ENCODE measurements at places on chromosomes 13 and 19. TPM values are rescaled to one million over a fixed set of nuclear protein-coding genes. Genes with fewer than 3 reads are reported as not detected.

MBD3L3 gene
- total RNA-seq, result not detected

TMEM145 gene
- total RNA-seq, result not detected

ZNF136 gene
- total RNA-seq, result 10.3 TPM

MEF2B gene
- not detected for total RNA-seq

ZNF492 gene
- total RNA-seq, result not detected

NLRP7 gene
- not detected for total RNA-seq

ANGPTL4 gene
- total RNA-seq, result 123 TPM

RSPH6A gene
- total RNA-seq, result not detected

TYROBP gene
- total RNA-seq, result 50.7 TPM

- H3K27ac ChIP-seq, result peak overlapping the region; percentile 46
- H3K27me3 ChIP-seq, result peaks cover 14% of the 10 kb centered on the region
- H3K36me3 ChIP-seq, result no peaks in the 10 kb centered on the region
- peak; percentile 73 for DNase-seq
- no peak overlapping the region for H3K4me3 ChIP-seq
These were observed 11.8 kb downstream of the PGLS start for GRCh38 chr19:17522988-17523872.

DNA sequence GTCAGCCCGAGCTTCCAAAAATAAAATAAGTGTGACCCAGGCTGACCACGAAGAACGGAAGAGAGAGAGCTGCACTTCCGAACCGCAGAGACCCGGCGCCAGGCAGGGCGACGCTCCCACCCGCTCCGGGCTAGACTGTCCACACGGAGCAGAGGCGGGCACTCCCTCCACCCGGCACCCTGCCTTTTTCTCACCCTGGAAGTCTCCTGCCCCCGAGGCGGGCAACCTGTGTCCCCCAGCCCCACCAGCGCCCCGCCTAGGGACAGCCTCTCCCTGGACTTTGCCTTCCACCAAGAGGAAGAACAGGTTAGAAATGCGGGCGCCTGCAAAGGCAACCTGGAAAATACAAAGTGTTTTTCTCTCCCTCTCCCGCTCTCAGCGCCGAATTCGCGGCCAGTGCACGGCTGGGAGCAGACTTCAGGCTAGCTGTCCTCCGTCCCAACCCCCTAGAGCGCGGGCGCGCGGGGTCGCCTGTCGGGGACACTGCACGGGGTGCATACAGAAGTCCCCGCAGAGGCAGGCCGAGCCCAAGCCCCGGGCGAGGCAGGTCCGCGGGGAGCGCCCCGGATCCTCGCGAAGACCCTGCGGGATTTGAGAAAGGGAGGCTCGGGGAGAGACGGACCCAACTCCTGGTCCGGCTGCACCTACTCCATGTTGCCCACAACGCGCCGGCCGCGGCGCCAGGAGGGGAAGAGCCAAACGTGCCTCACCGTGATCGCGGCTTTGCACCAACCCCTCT, 845 bp downstream of the SPRY2 start:
- peak; percentile 68 for DNase-seq
- no peaks in the 10 kb centered on the region for H3K27me3 ChIP-seq
- H3K4me3 ChIP-seq, result peak overlapping the region; percentile 66
- no peaks in the 10 kb centered on the region for H3K4me1 ChIP-seq

DNA sequence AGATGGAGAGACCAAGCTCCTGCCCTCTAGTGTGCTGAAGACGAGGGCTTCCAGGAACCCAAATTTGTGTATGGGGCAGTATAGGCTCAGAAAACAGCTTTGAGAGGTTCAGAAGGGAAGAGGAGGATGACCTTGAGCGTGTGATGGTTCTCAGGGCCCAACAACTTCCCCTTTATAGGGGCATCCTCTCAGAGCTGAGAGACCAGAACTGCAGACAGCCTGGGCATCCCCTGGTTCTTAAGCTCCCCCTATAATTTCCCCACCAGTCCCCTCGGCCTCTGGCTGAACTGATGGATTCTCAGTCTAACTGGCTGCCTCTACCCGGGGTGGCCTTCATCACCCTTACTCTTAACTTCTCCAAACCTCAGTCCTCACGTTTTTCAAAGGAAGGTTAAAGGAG, 167.5 kb downstream of the URI1 start:
- DNase-seq, result no peak
- H3K27ac ChIP-seq, result no peak overlapping the region
- H3K4me1 ChIP-seq, result no peaks in the 10 kb centered on the region
- no peak overlapping the region for H3K4me3 ChIP-seq
- no peaks in the 10 kb centered on the region for H3K27me3 ChIP-seq

DNA sequence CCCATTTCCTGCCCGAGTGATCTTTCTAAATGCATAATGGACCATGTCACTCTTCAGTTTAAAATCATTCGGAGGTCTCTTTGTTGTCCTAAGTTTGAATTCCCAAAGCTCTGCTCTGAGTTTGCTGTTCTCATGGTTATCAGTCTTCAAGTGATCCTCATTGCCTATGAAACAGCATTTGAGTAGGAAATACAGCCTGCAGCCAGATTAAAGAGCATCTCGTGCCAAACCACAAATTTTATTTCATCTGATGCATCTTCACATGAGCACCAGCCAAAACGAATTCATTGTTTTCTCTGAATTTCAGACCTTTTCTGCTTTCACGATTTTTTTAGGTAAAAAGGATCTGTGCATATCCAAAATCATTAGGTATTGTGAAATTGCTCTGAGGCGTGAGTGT, 299.6 kb downstream of the TDRD3 start:
- H3K4me3 ChIP-seq, result no peak overlapping the region
- H3K27me3 ChIP-seq, result no peaks in the 10 kb centered on the region
- no peaks in the 10 kb centered on the region for H3K36me3 ChIP-seq
- no peak for DNase-seq

GRCh38 chr19:6778386-6778785, 5.9 kb downstream of the VAV1 start:
- DNase-seq, result no peak
- H3K4me3 ChIP-seq, result no peak overlapping the region
- H3K27ac ChIP-seq, result no peak overlapping the region
- no peaks in the 10 kb centered on the region for H3K4me1 ChIP-seq

DNA sequence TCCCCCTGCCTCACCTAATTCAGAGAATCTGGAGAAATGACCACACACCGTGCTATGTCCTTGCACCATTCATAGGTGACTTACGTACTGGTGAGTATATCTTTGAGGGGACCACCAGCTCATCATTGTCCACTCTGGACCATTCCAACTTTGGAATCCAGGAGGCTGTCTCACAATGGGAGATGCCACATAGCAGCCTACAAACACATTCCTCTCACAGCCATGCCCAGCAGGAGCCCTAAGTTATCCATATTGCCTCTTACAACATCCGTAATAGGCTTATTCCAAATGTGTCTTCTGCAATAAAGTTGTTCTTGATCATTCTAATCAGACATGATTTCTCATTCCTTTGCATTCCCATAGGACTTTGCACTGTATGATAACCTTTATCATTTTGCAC, 436.7 kb downstream of the EFNB2 start:
- H3K4me3 ChIP-seq, result no peak overlapping the region
- peaks cover 10% of the 10 kb centered on the region for H3K4me1 ChIP-seq
- no peaks in the 10 kb centered on the region for H3K36me3 ChIP-seq

- no peaks in the 10 kb centered on the region for H3K4me1 ChIP-seq
- no peaks in the 10 kb centered on the region for H3K27me3 ChIP-seq
- H3K4me3 ChIP-seq, result no peak overlapping the region
- no peaks in the 10 kb centered on the region for H3K36me3 ChIP-seq
- DNase-seq, result no peak
These were observed 324.6 kb downstream of the KLF12 start for GRCh38 chr13:73809561-73809960.

GRCh38 chr13:94335761-94336526, 143.5 kb downstream of the DCT start:
- no peaks in the 10 kb centered on the region for H3K27me3 ChIP-seq
- no peak overlapping the region for H3K4me3 ChIP-seq
- DNase-seq, result no peak
- peaks cover 7% of the 10 kb centered on the region for H3K4me1 ChIP-seq

- H3K4me3 ChIP-seq, result no peak overlapping the region
- no peak for DNase-seq
- peaks cover 4% of the 10 kb centered on the region for H3K4me1 ChIP-seq
- H3K36me3 ChIP-seq, result no peaks in the 10 kb centered on the region
- no peak overlapping the region for H3K27ac ChIP-seq
These were observed 459 bp upstream of the GRIN2D start for GRCh38 chr19:48392860-48393558.

GRCh38 chr19:4369109-4369887, 25.9 kb downstream of the MPND start:
- DNase-seq, result peak; percentile 84
- H3K27ac ChIP-seq, result peak overlapping the region; percentile 73

GRCh38 chr19:48674921-48675824, 2.4 kb upstream of the NTN5 start:
- H3K36me3 ChIP-seq, result no peaks in the 10 kb centered on the region
- peaks cover 5% of the 10 kb centered on the region for H3K4me1 ChIP-seq
- no peak overlapping the region for H3K4me3 ChIP-seq
- H3K27ac ChIP-seq, result no peak overlapping the region

DNA sequence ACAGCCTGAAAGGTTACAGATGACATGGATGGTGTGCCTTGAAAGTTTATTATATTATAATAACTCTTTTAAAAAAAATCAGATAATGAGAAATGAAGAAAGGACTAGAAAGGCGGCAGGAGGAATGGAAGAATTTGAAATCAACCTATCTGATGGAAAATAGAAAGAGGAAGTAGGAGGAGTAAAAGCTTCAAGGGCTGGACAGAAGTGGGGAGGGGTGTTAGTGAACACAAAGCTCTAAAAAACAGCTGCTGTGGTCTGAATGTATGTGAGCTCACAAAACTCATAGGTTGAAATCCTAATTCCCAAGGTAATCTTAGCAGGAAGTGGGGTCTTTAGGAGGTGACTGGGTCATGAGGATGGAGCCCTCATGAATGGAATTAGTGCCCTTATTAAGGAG, 19.5 kb downstream of the CCDC70 start:
- H3K27ac ChIP-seq, result no peak overlapping the region
- no peaks in the 10 kb centered on the region for H3K4me1 ChIP-seq
- H3K36me3 ChIP-seq, result no peaks in the 10 kb centered on the region
- H3K4me3 ChIP-seq, result no peak overlapping the region
- no peaks in the 10 kb centered on the region for H3K27me3 ChIP-seq

GRCh38 chr13:20570517-20570916, 3.6 kb downstream of the IFT88 start:
- no peaks in the 10 kb centered on the region for H3K27me3 ChIP-seq
- DNase-seq, result no peak
- peaks cover 5% of the 10 kb centered on the region for H3K36me3 ChIP-seq
- H3K27ac ChIP-seq, result no peak overlapping the region

DNA sequence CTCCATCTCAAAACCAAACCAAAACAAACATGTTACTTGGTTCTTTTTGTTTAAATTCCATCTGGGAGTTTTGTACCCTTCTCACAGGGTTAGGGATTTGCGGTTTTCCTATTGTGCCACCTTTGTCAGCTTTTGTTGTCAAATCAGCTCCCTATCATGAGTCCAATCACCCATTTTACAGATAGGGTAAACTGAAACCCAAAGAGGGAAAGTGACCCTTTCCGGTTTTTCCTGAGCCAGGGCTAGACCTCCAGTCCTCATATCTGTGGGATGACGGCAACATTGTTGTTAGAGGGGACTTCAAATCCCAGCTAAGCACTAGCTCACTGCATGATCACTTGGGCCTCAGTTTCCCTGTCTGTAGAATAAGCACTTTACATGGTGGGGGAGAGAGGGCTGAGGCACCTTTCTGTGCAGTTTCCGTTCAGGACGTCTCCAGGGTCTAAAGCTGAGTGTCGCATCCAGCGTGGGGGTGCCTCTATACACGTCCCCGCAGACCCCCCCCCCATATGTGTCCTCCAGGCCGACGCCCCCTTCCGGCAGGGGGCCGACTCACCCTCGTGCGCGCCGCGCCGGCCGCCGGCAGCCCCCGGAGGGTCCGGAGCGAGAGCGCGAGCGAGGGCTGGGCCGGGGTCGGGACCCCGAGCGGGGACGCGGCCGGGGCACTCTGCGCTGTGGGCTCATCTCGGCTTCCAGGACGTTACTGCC, 3.9 kb downstream of the CCDC194 start:
- H3K4me1 ChIP-seq, result no peaks in the 10 kb centered on the region
- H3K36me3 ChIP-seq, result no peaks in the 10 kb centered on the region
- no peak overlapping the region for H3K27ac ChIP-seq
- no peak for DNase-seq
- H3K27me3 ChIP-seq, result peaks cover 36% of the 10 kb centered on the region
- H3K4me3 ChIP-seq, result peak overlapping the region; percentile 50

GRCh38 chr19:16470911-16471811, 609 bp downstream of the EPS15L1 start:
- no peaks in the 10 kb centered on the region for H3K27me3 ChIP-seq
- peak; percentile 26 for DNase-seq
- peak overlapping the region; percentile 100 for H3K4me3 ChIP-seq
- peak overlapping the region; percentile 93 for H3K27ac ChIP-seq

- no peak overlapping the region for H3K4me3 ChIP-seq
- H3K4me1 ChIP-seq, result no peaks in the 10 kb centered on the region
- no peak overlapping the region for H3K27ac ChIP-seq
- no peaks in the 10 kb centered on the region for H3K27me3 ChIP-seq
- DNase-seq, result no peak
These were observed 65.5 kb upstream of the SIAH3 start for GRCh38 chr13:45917019-45917418.

GRCh38 chr13:29924482-29925350, 74.3 kb upstream of the UBL3 start:
- H3K27me3 ChIP-seq, result no peaks in the 10 kb centered on the region
- peak overlapping the region; percentile 88 for H3K27ac ChIP-seq
- DNase-seq, result no peak
- no peaks in the 10 kb centered on the region for H3K36me3 ChIP-seq
- H3K4me3 ChIP-seq, result no peak overlapping the region

GRCh38 chr13:93344048-93344705, 117.6 kb downstream of the GPC6 start:
- no peak overlapping the region for H3K4me3 ChIP-seq
- DNase-seq, result no peak
- H3K27me3 ChIP-seq, result no peaks in the 10 kb centered on the region
- no peak overlapping the region for H3K27ac ChIP-seq

DNA sequence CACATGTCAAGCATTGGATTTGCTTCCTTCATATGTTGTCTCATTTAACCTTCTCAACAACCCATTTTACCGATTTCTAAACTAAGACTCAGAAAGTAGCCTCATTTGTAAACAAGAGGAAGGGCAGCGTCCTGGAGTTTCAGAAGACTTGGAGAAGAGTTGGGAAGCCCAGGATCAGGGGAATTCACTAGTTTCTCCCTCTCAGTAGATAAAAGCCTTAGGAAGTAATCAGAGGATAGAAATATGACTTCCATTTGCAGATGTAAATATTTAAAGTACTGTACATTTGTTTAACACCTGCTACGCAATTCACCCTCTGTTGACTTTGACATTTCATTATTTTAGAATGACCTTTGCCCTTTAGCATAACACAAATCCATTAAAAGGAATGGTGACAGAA, 216.4 kb downstream of the DCT start:
- no peak overlapping the region for H3K27ac ChIP-seq
- DNase-seq, result no peak
- H3K4me1 ChIP-seq, result no peaks in the 10 kb centered on the region
- no peaks in the 10 kb centered on the region for H3K36me3 ChIP-seq
- H3K27me3 ChIP-seq, result no peaks in the 10 kb centered on the region

DNA sequence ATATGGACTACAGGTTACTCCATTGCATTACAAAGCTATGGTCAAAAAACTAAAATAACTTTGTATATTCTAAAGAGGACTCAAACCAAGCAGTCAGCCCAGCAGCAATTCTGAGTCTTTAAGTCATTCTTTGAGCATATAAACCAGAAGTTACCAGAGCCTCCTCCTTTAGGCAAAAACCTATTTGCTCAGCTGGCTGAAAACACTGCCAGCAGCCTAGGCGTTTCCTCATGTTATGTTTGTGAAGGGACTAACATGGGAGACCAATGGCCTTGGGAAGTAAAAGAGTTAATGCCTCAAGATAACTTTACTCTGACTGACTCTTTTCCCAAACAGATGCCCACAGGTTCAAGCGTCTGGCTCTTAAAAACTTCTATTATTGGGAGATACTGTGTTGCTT, 45.3 kb downstream of the ZNF626 start:
- no peak overlapping the region for H3K4me3 ChIP-seq
- no peak for DNase-seq
- no peaks in the 10 kb centered on the region for H3K4me1 ChIP-seq
- H3K27me3 ChIP-seq, result no peaks in the 10 kb centered on the region
- no peak overlapping the region for H3K27ac ChIP-seq
